Cardiac fibroblast (primary cell): ENCODE measurements at places on chromosomes 7 and 10.

DNA sequence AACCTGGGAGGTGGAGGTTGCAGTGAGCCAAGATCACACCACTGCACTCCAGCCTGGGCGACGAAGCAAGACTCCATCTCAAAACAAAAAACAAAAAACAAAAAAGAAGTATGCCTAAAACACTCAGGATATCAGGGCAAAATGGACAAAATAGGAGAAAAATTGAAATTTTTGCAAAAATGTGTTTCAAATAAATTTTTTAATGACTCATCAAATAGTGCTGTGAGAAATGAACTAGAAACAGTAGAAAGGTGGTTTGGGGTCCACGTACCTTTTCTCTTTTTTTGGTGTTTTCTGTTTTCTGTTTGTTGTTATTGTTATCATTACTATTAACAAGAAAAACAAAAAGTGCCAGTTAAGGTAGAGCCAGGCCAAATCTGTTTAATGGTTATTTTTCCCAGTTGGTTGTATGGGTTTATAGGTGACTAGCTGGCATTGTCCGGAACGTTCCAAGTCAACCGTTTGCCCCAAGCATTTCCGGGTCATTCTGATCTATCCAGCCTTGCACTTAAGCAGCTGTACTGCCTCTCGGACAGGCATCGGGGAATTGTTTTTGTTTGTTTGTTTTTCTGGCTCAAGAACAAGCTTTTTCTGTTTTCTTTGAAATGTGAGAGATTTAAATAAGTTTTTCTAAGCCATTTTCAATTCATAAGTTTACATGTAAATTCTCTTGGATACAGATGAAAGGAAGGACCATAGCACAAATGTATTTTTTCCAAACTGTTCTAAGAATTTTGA lies 157.0 kb upstream of the NEBL start:
- no peak for DNase-seq

- no peak for DNase-seq
Observed at GRCh38 chr10:106508950-106509349, 655.6 kb downstream of the SORCS1 start.

- peak; percentile 20 for DNase-seq
Observed at GRCh38 chr10:122044713-122045112, 55.8 kb downstream of the TACC2 start.

GRCh38 chr7:19677180-19677579 lies 31.7 kb downstream of the POLR1F start:
- no peak for DNase-seq

DNA sequence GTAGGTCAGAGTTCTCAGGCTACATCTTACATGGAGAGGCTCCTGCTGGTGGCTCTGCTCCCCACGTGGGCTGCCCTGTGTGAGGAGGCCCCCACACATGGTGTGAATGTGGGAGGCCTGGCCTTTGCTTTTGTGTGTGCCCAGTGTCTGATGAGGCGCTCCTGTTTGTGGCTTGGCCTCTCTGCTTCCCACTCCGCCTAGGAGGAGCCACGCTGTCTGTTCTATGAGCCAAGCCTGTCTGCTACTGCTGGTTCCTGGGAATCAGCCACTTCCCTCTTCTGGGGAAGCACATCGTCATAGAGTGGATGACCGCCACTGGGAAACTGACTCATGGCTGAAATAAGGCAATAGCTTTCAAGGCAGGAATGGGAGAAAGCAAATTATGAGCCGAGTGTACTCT lies 87.1 kb downstream of the CYP26A1 start:
- peak; percentile 76 for DNase-seq

DNA sequence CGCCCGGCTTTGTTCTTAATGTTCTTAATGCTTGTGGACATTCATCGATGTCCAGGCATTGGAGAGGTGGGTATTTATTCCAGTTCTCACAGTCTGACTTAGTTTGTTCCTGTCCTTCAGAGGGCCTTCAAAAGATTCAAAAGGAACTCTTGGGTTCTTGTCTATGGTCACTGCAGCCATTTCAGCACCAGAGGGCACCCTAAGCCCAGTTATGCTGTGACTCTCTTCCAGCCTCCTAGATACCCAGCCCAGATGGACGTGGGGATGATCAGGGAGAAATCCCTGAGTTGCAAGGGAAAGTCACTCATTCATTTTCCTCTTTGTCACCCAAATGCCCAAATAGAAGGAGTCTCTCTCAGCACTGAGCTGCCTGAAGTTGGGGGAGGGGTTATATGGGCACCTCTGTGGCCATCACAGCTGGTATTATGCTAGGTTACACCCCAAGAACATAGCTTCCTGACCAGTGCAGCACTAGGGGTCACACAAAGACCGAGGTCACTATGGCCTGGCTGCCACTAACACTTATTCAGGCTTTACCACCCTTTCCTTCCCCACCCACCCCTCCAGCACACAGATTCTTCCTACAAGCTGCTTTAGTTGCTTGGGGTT lies 26.5 kb upstream of the CCDC126 start:
- peak; percentile 86 for DNase-seq

GRCh38 chr10:15419279-15419874 lies 48.3 kb upstream of the FAM171A1 start:
- peak; percentile 64 for DNase-seq
